Right atrium auricular region (tissue), 2 donors: ENCODE measurements at places on chromosomes 16 and 17.

DNA sequence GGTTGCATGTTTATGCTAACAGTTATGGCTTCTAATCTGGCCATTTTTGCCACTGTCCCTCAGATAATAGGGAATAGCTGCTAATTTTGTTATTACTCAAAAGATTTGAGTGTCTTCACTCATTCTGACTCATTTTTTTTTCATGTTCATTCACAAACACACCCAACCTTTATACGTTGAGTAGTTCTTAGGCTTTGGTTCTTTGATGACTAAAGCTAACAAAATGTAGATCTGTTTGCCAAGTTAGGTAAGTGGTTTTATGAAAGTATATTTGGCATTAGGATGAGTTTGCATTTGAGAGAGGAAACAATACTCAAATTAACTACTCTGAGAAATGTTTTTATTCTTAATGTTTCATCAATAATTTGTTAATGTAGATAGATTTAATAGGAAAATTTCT lies 3.6 kb downstream of the MAP2K4 start:
- no peak for DNase-seq

- DNase-seq, result no peak
Measured at GRCh38 chr17:76635659-76636360, 7.7 kb downstream of the ST6GALNAC1 start.

- no peak for DNase-seq
Measured at GRCh38 chr17:47252766-47253512, 688 bp upstream of the ITGB3 start.

- no peak for DNase-seq
Measured at GRCh38 chr16:53910990-53911389, 207.0 kb downstream of the FTO start.

DNA sequence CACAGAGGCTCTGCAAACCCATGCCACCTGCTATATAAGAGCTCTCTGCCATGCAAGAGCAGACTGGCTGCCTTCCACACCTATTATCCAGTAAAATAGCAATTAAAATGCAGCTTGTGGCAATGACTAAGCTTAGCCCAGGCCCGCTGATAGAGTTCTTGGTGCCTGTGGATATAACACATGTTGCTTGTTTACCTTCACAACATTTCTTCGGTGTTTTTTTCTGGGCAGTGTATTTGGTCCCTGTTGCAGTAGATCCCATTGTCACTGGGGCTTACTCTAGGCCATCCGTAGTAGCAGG lies 63.5 kb downstream of the SPECC1 start:
- DNase-seq, result no peak

- peak; percentile 75 for DNase-seq
Measured at GRCh38 chr17:64174686-64175456, 44.9 kb upstream of the ERN1 start.

- no peak for DNase-seq
Measured at GRCh38 chr16:55421226-55421625, 57.8 kb upstream of the MMP2 start.

- no peak for DNase-seq
Measured at GRCh38 chr16:72428681-72429376, 256.9 kb upstream of the PMFBP1 start.

DNA sequence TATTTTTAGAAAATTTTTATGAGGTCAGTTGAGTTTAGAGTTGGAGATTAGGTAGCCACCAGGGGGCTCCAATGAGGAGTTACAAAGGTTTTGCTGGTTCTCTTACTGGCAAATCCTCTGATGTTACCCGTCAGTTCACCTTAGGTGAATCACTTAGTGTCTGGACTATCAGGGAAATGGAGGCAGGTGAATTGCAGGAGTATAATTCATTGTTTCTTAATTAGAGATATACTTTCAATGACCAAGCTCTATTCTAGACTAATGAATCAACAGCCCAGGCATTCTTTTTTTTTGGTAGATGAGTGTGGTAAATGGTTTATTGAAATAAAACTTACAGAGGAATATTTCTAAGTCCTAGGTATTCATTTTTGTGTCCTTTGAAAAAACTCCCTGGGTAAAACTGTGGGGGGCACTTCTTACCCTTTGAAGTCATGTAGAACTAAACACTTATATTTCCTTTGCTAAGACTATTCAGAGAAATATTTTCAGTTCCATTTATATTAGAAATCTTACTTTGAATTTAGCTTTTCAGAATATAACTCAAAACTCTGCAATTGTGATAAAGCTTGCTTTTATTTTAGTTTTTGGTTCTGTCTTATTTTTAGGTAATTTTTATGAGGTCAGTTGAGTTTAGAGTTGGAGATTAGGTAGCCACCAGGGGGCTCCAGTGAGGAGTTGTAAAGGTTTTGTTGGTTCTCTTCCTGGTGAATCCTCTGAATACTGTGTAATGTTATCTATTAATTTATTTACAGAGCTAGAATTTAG lies 17.7 kb downstream of the PSMD11 start:
- no peak for DNase-seq

- no peak for DNase-seq
Measured at GRCh38 chr16:28140788-28141618, 70.8 kb downstream of the XPO6 start.
